Central memory CD8-positive, alpha-beta T cell (primary cell): ENCODE measurements at places on chromosomes 16 and 17.
A peak's percentile ranks its signal among the peaks of the same experiment; 100 is the strongest.

DNA sequence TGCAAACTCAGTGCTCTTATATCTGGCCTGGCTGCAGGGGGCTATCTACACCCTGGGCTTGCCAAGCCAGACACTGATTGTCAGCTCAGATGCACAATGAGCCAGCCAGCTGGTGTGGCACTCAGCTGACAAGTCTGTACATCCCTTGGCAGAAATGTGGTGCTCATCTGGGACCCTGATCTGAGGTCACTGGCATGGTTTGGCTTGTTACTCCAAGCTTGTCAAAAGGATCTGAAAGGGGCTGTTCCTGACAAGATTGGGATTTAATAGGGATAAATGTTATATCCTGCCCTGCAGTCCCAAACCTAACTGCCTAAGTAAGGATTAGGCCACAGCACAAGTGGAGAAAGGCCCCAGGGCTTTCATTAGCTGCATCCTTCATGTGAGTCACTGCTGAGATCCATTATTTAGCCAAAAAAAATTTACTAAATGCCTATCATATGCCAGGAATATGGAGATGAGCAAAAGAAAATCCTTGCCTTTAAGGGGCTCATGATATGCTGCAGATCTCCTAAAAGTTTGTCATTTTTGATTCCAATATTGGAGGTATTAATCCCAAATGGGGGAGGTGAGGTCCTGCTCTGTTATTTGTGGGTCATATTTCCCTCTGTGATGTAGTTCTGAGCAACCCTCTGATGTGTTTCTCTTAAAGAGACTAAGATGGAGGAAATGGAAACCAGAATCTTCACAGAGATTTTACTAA, 6.3 kb downstream of the SLC6A2 start:
- H3K4me3 ChIP-seq: no peak overlapping the region
- peaks cover 37% of the 10 kb centered on the region for H3K27me3 ChIP-seq
- no peak overlapping the region for H3K27ac ChIP-seq
- H3K4me1 ChIP-seq: no peaks in the 10 kb centered on the region

GRCh38 chr16:89700649-89701424, 668 bp downstream of the SPATA2L start:
- peaks cover 22% of the 10 kb centered on the region for H3K4me1 ChIP-seq
- no peaks in the 10 kb centered on the region for H3K27me3 ChIP-seq
- peak overlapping the region; percentile 78 for H3K4me3 ChIP-seq
- peaks cover 18% of the 10 kb centered on the region for H3K36me3 ChIP-seq

DNA sequence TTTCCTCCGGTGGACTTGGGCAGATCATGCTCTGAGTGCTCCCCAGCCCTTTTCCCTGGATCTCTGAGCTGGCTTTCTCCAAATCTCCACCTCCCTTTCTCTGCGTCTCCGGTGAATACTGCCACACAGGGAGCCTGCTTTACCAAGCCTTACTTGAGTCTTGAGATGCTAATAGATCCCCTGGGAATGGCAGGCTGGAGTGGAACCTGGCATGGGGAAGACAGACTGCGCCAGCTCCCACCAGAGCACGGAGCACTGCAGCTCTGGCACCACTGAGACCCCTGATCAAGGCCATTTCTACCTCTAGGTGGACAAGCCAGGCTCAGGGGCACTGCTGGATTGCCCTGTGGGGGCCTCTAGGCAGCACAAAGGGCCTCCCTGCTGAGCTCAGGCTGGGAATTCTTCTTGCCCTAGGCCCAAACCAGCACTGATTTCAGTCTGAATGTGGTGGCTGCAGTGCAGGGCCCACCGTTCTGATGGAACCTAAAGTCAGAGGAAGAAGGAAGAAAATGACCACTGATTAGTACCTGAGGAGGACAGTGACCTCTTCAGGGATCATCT, 74.3 kb upstream of the CRHR1 start:
- peaks cover 88% of the 10 kb centered on the region for H3K27me3 ChIP-seq
- peaks cover 2% of the 10 kb centered on the region for H3K36me3 ChIP-seq
- H3K27ac ChIP-seq: no peak overlapping the region
- H3K4me3 ChIP-seq: no peak overlapping the region

DNA sequence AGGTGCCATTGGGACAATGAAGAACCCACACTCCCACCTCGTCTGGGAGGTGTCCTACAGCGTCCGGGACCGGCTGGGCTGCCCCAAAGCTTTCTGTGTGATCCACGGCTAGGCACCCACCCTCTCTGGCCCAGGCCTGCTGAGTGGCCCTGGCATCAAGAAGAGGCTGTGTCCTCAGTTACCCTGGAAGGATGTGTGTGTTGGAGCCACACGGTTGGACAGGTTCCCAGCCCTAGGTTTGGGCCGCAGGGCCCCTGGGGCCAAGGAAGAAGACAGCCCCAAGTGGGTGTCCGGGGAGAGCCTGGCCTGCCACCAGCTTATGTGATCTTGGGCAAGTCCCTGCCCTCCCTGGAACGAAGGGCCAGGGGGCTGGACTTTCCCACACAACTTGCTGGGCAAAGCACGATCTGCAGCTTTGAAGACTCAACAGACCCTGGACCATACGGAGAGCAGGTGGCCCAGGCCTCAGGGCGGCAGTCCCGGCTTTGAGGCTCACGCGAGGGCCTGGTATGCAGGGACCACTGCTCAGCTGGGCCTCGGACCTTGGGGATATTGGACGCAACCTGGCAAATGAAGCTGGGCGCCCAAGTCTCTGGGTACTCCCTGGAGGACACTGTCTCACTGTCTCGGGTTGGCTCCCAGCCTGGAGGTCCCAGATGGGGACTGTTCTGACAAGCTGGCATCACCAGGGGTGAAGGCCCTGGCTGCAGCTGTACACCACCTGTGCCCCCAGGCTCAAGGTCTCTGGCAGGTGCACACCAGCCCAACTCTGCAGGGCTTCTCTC, 17.5 kb downstream of the MYBBP1A start:
- peaks cover 6% of the 10 kb centered on the region for H3K4me1 ChIP-seq
- DNase-seq: no peak
- no peak overlapping the region for H3K4me3 ChIP-seq

DNA sequence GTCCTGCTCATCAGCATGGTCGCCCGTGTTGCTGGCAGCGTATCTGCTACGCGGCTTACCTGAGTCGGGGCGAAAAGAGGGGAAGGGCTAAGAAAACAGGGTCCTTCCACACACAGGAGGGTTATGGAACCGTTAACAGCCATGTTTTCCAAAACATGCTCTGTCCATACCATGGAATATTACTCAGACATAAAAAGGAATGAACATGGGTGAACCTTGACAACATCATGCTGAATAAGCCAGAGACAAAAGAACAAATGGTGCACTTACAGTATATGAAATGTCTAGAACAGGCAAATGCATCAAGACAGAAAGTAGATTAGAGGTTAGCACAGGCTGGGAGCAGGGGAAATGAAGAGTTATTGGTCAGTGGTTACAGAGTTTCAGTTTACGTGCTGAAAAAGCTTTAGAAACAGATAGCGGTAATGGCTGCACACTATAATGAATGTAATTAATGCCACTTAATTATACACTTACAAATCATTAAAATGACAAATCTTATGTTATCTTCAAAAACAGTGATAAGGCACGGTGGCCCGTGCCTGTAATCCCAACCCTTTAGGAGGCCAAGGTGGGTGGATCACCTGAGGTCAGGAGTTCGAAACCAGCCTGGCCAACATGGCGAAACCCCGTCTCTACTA, 7.8 kb downstream of the NPRL3 start:
- H3K27ac ChIP-seq: no peak overlapping the region
- H3K27me3 ChIP-seq: no peaks in the 10 kb centered on the region
- H3K4me1 ChIP-seq: peaks cover 25% of the 10 kb centered on the region
- DNase-seq: no peak

DNA sequence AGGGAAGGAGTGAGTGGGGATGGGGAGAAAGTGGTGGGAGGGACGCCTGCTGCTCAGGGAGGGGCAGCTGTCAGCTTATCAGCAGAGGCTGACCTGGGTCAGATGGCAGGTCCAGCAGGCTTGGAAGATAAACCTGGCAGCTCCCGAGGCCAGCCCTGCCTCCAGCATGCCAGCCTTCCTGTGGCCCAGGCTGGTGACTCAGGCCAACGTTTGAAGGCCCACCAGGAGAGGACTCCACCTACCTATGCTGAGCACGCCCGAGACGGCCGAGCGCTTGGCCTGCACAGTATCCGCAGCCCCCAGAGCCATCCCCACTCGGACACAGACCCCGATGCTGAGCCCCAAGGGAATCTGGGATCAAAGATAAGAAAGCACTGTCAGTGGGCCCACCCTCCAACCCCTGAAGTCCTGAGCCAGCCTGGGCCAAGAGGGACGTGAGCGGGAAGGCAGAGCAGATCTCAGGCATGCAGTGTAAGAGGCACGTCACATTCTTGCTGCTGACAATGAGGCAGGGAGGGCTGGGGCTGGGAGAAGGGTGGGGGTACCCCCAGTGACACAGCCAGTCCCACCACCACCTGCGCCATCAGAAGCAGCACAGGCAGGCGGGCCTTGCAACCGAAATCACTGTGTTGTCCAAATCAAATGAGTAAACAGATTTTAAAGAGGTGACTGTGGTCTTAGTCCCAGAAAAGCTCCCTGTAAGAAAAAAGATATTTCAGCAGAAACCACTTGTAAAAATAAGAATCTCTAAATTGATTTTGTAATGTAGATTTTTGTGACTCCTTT, 12.4 kb downstream of the SLC47A2 start:
- no peak for DNase-seq
- peak overlapping the region; percentile 7 for H3K27ac ChIP-seq
- H3K4me1 ChIP-seq: no peaks in the 10 kb centered on the region
- no peak overlapping the region for H3K4me3 ChIP-seq
- no peaks in the 10 kb centered on the region for H3K36me3 ChIP-seq
